Kidney capillary endothelial cell (primary cell): ENCODE measurements at places on chromosomes 1 and 21.
A peak's percentile ranks its signal among the peaks of the same experiment; 100 is the strongest.

GRCh38 chr21:15007716-15008296, 57.0 kb downstream of the NRIP1 start:
- no peak for DNase-seq

DNA sequence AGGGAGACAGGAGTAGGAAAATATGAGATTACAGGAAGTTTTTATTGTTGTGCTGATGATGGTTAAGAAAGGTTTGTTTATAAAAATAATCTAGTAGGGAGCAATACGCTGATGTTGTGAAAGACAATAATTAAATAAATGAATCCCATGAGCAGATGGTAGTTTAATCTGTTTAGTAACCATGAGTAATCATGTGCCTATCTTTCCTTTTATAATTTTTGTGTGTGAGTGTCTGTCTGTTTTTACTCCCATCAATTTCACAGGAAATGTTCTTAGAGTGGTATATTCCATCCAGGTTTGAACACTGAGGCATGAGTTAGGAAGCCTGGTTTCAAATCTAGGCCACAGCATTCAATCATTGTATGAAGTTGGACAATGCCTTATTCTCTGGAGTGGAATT, 180.5 kb downstream of the OLFM3 start:
- no peak for DNase-seq

DNA sequence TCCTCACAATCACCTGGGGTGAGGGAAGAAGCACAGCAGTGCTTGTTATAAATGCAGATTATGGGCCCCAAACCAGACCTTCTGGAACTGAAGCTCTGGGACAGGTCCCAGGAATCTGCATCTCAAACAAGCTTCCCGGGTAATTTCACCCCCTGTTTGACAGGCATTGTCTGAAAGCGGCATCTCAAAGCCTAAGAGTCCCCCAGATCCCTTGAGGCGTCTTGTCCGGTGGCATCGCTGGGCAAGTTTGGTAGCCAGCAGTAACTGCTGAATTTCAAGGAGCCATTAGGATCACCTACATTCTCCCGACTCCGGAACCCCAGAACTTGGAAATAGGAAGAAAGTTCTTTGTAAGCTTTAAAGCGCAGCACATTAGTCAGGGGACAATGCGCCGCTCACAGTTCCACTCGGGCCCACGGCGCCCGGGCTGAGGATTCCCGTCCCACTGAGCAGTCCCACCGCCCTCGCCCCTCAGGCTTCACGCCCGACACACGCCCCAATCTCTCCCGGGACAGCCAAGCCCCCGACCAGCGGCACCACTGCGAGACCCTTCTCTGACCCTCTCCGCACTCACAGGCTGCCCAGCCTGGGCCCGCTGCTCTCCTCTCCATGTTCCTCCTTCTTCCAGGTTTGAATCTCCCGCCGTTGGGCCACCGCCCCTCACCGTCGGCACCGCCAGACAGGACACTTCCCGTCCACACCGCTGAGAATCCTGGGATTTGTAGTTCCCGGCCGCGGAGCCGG, at the start of gene IQGAP3:
Gene IQGAP3, minus strand, starts transcription at position 647 of the 744 bp plus-strand sequence. Its CDS starts 36 bp downstream, at position 611.
- DNase-seq = peak; percentile 69

DNA sequence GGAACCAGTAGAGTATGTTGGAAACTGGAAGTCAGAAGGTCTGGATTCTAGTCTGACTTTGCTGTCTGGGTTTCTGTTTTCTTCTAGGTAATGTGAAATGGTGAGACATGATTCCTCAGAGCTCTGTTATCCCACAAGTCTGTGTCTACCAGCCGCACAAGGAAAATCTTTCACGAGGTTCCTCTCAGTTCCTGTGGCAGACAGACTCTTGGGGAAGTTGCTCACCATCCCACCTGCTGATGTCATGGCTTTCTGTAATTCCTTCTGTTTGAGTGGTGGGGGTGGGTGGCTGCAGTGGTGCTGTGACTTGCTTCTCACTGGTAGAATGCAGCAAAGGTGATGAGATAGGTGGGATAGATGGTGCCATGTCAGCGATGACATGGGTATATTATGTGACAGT, 17.1 kb upstream of the SCMH1 start:
- no peak for DNase-seq

GRCh38 chr1:66464802-66465201, 69.2 kb upstream of the SGIP1 start:
- peak; percentile 47 for DNase-seq
